DMS153 (cell line): ENCODE measurements at places on chromosomes 16 and 17.

GRCh38 chr17:78892936-78893379 is 10.0 kb downstream of the CEP295NL start:
- no peak for DNase-seq

GRCh38 chr16:56653218-56653617 is 1.5 kb downstream of the MT1B start:
- DNase-seq, result no peak

DNA sequence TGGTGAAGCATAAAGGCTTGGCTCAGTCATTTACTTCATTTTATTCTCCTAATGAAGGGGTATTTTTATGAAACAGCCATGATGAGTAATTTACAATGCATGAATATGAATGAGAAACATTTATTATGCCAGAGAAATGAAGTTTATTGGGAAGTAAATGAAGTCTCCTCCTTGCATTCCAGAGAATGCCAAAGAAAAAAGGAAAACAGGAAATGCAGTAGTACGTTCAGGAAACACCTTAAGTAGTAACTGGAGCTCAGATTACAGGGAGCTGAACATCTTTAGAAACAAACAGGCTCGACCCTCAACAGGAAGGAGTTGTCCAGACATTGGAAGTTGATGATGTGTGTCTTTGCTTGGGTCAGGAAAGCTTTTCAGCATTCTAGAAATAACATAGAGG is 4.6 kb downstream of the KRT34 start:
- no peak for DNase-seq

GRCh38 chr16:65124596-65124995 is 2.7 kb upstream of the CDH11 start:
- DNase-seq, result no peak

DNA sequence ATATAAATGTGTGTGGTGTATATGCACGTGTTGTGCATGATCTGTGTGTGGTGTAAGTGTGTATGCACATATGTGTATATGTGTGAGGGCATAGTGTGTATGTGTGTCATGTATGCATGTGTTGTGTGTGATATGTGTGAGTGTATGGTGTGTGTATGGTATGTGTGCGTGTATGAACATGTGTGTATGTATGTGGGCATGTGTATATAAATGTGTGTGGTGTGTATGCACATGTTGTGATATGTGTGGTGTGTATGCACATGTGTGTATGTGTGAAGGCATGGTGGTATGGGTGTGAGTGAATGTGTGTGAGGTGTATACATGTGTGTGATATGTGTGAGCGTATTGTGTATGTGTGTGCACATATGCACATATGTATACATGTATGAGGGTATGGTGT is 198.7 kb downstream of the RBFOX3 start:
- DNase-seq, result no peak
